Stimulated activated CD8-positive, alpha-beta memory T cell treated with anti-CD3 and anti-CD28 coated beads, Interleukin-7, amount 100 ng/mL, for 1 hour (primary cell): ENCODE measurements at places on chromosomes 1 and 21.

GRCh38 chr1:91523482-91523881, 22.8 kb downstream of the CDC7 start:
- no peak for DNase-seq

DNA sequence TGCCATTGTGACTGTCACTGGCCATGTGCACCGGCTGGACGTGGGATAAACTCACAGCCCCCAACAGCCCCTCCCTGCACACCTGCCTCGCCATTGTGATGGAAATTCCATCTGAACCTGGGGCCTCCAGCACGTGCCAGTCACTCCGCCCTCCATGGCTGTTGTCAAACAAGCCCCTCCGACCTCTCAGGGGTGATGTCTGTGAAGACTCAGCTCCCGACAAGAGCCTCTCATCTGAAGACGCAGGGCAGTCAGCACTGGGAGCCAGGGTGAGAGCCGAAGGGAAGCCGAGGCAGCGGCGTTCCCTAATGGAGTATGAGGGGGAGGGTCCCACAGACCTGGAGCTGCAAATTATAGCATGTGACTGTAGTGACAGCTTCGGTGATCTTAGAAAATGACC, 1.4 kb upstream of the KRTAP10-2 start:
- DNase-seq, result no peak

GRCh38 chr1:202172015-202172355, 11.6 kb upstream of the PTPN7 start:
- no peak for DNase-seq

GRCh38 chr1:94417728-94417977, 536 bp upstream of the ABCD3 start:
- no peak for DNase-seq

GRCh38 chr1:208631092-208631491, 386.9 kb upstream of the PLXNA2 start:
- no peak for DNase-seq

GRCh38 chr1:175373786-175374623, 181.4 kb upstream of the KIAA0040 start:
- no peak for DNase-seq

GRCh38 chr1:156939786-156940334, 19.4 kb downstream of the LRRC71 start:
- DNase-seq, result no peak

DNA sequence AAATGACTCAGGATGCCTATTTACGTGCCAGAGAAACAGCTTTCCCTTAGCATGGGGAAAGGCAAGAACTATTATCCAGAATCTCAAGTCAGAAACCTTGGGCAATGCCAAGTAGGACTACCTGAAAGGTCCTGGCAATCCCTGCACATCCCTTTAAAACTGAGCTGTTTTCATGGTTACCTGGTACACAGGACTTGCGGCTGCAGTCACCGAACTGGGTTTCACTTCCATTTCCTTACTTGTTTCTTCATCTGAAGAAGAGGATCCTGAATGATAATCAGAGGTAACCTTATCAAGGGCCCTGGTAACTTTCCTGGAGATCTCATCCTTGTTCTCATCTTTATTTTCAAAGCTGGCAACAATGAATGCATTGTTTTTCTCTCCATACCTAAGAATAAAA, 14.3 kb downstream of the BTG3 start:
- DNase-seq, result no peak

DNA sequence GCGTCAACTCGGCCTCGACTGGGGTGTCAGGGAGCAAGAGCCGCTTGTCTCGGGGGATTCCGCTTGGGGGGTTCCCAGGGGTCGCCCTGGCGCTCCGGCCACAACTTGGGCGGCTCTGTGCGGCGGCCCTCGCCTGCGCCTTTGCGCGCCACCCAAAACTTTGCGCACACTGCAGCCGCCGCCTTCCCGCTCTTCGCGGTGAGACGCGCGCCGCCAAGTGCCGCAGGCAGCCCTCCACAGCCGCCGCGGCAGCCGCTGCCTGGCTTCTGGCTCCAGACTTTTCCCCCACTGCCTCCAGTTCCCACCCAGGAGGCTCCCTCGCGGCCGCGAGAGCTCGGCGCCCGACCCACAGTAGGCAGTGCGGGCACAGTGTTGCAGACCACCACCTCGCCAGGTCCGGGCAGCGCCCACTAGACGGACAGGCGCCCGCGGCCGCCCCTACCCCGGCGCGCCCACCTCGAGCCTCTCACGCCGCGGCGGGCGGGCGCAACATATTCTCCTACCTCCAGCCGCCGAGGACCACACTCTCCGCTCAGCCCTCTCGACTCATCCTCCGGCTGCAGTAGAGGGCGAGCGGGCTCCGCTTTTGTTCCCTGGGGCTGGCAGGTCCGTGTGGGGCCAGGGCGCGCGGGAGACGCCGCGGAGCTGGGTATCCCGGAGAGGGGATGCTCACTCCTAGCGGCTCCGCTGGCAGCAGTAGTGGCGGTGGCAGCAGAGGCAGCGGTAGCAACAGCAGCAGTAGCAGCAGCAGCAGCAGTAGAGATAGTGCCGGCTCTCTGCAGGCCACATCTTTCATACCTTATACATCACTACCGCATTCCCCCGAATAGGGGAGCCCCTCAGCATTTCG, 296.6 kb downstream of the OMA1 start:
- DNase-seq, result no peak

DNA sequence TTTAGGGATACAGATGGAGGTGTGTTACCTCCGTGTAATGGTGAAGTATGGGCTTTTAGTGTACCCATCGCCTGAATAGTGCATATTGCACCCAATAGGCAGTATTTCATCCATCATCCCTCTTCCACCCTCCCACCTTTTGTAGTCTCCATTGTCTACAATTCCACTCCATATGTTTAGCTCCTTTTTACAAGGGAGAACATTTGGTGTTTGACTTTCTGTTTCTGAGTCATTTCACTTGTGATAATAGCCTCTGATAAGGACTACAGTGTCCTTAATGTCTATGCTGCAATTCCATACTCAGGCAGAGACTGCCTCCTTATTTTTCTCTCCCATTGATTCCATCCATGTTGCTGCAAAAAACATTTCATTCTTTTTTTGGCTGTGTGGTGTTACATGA, 48.7 kb downstream of the OVGP1 start:
- DNase-seq, result no peak

DNA sequence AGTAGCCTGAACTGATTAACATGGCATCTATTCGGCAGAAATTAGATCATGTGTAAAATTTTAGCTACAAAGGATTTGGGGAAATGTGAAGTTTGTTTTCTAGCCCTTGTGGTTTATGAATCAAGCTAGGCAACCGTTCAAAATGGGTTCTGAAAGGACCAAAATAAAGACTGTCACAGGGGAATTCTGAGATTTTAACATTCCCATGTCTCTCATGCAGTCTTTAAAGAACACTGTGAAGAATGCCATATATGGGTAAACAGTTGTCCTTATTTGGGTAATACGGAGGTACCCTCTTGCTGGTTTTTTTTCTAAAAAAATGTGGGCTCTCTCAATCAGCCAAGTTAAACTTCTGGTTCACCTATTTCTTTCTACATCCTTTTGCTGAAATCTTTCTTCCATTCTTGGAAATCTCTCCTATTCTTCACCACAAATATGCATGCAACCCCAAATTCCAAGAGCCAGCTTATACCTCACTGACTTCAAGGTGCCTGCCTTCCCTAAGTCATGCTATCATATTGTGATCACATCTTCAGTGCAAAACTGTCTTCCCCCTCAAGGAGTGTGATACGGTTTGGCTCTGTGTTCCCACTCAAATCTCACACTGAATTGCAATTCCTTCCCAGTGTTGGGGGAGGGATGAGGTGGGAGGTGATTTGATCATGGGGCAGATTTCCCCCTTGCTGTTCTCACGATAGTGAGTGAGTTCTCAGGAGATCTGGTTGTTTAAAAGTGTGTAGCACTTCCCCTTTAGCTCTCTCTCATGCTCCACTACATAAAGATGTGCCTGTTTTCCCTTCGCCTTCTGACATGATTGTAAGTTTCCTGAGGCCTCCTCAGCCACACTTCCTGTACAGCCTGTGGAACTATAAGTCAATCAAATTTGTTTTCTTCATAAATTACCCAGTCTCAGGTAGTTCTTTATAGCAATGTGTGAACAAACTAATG, 308.7 kb downstream of the TTLL7 start:
- no peak for DNase-seq
